ENCODE measurements at places on chromosomes 12 and 14. TPM values are rescaled to one million over a fixed set of nuclear protein-coding genes. Genes with fewer than 3 reads are reported as not detected.

Gene STAT6
- 97.2 TPM for total RNA-seq

Gene CABP1
- 0.36 TPM for total RNA-seq

Gene CCDC85C
- total RNA-seq, result 36.5 TPM

Gene ARL6IP4
- 126 TPM for total RNA-seq

Gene HNF1A
- total RNA-seq, result not detected

Gene PROX2
- not detected for total RNA-seq

Gene CCNT1
- 31.3 TPM for total RNA-seq

Gene ABHD12B
- total RNA-seq, result 0.34 TPM

Gene MEG3
- total RNA-seq, result 246 TPM

Gene NRXN3
- total RNA-seq, result 0.12 TPM

Gene ASIC1
- 1.7 TPM for total RNA-seq

Gene TRIM9
- 0.03 TPM for total RNA-seq

Gene ARHGEF40
- total RNA-seq, result 38.8 TPM
